ENCODE measurements at places on chromosomes 2 and 18. TPM values are rescaled to one million over a fixed set of nuclear protein-coding genes. Genes with fewer than 3 reads are reported as not detected.

DNA sequence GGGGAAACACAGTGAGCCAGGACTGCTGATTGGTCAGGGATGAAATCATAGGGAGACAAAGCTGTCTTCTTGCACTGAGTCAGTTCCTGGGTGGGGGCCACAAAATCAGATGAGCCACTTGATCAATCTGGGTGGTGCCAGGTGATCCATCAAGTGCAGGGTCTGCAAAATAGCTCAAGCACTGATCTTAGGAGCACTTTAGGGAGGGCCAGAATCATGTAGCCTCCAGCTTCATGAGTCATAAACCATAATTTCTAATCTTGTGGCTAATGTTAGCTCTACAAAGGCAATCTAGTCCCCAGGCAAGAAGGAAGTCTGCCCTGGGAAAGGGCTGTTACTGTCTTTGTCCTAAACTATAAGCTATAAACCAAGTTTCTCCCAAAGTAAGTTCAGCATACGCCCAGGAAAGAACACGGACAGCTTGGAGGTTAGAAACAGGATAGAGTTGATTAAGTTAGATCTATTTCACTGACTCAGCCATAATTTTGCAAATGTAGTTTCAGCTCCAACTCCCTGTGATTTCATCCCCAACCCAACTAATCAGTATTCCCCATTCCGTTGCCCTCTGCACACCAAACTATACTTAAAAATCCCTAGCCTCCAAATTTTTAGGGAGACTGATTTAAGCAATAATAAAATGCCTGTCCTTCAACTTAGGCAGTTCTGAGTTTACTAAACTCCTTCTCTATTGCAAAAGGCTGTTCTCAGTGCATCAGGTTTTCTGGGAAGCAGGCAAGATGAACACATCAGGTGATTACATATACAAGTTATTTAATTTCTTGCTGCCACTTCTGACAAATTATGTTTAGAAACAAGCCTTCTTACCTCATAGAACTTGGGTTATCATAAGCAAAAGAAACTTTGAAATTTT lies 226.9 kb upstream of the SPOPL start:
- no peak for DNase-seq

GRCh38 chr2:220033546-220033945 lies 406.1 kb downstream of the SLC4A3 start:
- DNase-seq: no peak

DNA sequence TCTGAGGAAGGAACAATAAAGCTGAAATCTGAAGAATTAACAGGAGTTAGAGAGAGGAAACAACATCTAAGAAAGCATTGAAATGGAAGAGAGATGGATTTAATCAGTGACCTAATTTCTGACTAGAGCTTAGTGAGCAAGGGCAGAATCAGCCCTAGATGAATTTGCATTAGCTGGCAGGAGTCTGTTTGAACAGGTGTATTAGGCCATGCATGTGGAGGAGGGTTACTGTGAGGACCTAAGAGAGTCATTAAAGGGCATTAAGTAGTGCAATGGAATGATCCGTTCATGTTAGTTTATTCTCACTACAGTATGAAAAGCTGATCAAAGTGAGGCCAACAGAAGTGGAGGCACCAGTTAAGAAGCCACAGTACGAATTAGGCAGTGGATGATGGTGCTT lies 285.3 kb downstream of the GRB14 start:
- DNase-seq: no peak

- no peak for DNase-seq
These were observed 148.1 kb upstream of the AGAP1 start for GRCh38 chr2:235345745-235346144.

The STRADB gene
- polyA plus RNA-seq: 44.2 TPM

DNA sequence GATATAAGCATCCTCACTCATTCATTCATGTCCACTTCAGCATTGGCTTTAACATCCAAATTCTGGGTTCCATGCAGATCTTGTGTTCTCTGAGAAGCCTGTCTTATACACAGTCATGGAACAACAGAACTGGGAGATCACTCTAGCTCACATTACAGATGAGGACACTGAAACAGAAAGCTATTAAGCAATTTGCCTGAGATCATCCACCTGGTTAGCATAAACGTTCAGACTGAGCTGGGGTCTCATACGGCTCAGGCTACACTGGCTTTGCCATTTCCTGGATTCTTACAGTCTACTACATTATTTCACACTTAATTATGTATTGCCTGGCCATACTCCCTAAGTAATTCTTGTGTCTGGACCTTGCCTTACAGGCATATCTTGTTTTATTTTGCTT lies 169.4 kb upstream of the FANCL start:
- no peak for DNase-seq

DNA sequence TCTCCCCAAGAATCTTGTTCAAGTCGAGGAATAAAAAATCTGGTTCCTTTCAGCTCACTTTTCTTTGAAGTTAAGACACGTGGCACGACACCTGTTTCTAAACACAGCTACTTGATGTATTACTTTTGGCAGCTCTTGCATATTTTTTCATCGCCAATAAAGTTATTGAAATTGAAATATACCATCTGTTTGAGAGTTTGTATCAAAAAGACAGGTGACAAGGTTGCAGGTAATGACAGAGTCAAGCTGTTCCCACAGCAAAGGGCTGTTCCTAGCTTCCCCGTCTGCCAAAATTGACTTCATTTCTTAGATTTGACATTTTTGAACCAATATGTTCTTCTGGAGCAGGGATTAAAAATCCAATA lies 5.5 kb upstream of the GPR45 start:
- no peak for DNase-seq

- DNase-seq: no peak
These were observed 343.8 kb downstream of the CYRIA start for GRCh38 chr2:16321872-16322271.

The PNPT1 gene
- 16.1 TPM for polyA plus RNA-seq

The ERICH2 gene
- not detected for polyA plus RNA-seq

- peak; percentile 41 for DNase-seq
These were observed 30.7 kb downstream of the FBXO15 start for GRCh38 chr18:74116633-74117554.

- DNase-seq: no peak
These were observed 11.2 kb downstream of the ETAA1 start for GRCh38 chr2:67408346-67408745.

GRCh38 chr18:29361843-29362242 lies 1184.9 kb upstream of the CDH2 start:
- DNase-seq: no peak

- DNase-seq: no peak
These were observed 46.3 kb downstream of the MERTK start for GRCh38 chr2:111944531-111945210.

The LDAH gene
- polyA plus RNA-seq: 14.9 TPM

- no peak for DNase-seq
These were observed 12.3 kb downstream of the PAX8 start for GRCh38 chr2:113266431-113266830.

DNA sequence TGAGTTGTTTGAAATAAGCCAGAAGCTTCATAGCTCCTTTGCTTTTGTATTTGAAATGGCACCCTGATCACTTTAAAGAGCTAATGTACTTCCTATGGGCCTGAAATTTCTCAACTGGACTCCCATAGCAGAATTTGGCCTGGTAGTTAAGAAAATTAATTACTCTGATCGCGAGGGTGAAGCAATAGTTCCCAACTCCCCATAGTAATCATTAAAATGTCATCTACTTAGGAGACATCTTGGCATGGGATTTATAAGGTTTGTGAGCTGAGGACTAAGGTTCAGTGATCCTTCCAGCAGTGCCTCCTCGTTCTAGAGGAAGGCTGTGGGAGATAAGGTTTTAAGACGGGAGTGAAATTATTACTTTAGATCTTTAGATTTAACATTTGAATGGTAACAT lies 581.0 kb downstream of the ARHGAP15 start:
- DNase-seq: no peak

The TMEM127 gene
- polyA plus RNA-seq: 27.6 TPM

DNA sequence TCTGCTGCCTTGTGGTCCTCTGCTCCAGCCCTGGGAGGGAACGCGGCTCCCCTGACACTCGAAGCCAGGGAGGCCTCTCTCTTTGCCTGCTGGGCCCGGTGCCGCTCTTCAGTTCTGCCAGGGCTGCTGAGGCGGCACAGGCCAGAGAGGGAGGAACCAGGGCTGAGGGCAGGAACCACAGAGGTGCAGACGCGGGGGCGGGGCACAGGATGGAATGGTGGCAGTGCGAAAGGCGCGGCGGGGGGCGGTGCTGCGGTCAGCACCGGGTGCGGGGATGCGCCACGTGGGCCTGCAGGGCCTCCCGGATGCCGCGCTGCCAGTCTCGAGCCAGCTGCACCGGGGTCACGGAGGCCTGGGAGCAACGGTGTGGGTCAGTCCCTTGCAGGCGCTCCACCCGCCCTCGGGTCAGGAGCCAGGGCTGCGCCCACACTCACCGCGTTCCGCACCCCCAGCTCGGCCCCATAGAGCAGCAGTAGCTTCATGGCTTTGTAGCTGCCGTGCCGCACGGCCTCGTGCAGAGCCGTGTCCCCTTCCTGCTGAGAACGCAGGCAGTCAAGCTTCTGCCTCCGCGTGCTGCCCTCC lies 4.4 kb downstream of the ANKRD23 start:
- DNase-seq: peak; percentile 94

The LRRC30 gene
- polyA plus RNA-seq: not detected

All from CD4-positive, CD25-positive, alpha-beta regulatory T cell (primary cell).